ENCODE measurements at places on chromosomes 6 and 20.

DNA sequence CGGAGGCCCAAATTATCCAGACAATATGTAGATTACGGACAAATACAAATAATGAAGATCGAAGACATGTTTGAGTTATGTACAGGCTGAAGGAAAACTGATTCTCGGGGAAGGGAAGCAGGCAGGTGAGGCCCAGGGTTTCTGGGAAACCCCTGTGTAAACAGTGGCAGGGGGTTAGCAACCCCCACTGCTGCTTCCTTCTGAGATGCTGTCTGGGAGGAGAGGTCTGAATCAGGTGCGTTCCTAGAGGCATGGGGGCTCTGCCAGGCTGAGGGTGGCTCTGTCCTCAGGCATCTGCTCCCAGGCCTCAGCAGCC lies 7.2 kb upstream of the MDGA1 start:
- peak overlapping the region; percentile 77 for H3K27ac ChIP-seq
- DNase-seq: no peak
- no peaks in the 10 kb centered on the region for H3K36me3 ChIP-seq
- H3K4me3 ChIP-seq: peak overlapping the region; percentile 64
- no peaks in the 10 kb centered on the region for H3K27me3 ChIP-seq
- peaks cover 5% of the 10 kb centered on the region for H3K4me1 ChIP-seq

GRCh38 chr6:15876406-15876805 lies 213.6 kb upstream of the DTNBP1 start:
- H3K36me3 ChIP-seq: no peaks in the 10 kb centered on the region
- H3K27me3 ChIP-seq: no peaks in the 10 kb centered on the region
- no peak overlapping the region for H3K4me3 ChIP-seq
- H3K27ac ChIP-seq: no peak overlapping the region
- no peak for DNase-seq

DNA sequence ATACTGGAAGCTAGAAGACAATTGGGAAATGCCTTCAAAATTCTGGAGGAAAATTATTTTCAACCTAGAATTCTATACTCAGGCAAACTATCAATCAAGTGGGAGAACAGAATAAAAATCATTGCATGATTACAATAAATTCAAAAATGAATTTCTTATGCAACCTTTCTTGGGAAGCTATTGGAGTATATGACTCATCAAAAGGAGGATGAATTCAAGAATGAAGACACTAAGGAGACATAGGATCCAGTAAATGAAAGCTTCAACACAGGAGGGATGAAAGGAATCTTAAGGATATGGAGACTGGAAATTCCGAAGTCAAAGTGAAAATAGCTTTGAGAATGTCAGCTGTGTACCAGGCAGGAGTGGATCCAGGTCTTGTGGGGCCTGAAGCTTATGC lies 12.6 kb upstream of the UBR2 start:
- H3K4me3 ChIP-seq: no peak overlapping the region
- peaks cover 7% of the 10 kb centered on the region for H3K4me1 ChIP-seq
- no peaks in the 10 kb centered on the region for H3K36me3 ChIP-seq
- no peak for DNase-seq
- H3K27me3 ChIP-seq: no peaks in the 10 kb centered on the region
- no peak overlapping the region for H3K27ac ChIP-seq

- H3K4me3 ChIP-seq: no peak overlapping the region
- H3K4me1 ChIP-seq: peaks cover 7% of the 10 kb centered on the region
- DNase-seq: no peak
These were observed 425.3 kb upstream of the BTBD3 start for GRCh38 chr20:11492386-11492785.

- H3K4me1 ChIP-seq: peaks cover 65% of the 10 kb centered on the region
- no peak for DNase-seq
- H3K36me3 ChIP-seq: no peaks in the 10 kb centered on the region
These were observed 228.9 kb downstream of the ALDH8A1 start for GRCh38 chr6:134721060-134721405.

DNA sequence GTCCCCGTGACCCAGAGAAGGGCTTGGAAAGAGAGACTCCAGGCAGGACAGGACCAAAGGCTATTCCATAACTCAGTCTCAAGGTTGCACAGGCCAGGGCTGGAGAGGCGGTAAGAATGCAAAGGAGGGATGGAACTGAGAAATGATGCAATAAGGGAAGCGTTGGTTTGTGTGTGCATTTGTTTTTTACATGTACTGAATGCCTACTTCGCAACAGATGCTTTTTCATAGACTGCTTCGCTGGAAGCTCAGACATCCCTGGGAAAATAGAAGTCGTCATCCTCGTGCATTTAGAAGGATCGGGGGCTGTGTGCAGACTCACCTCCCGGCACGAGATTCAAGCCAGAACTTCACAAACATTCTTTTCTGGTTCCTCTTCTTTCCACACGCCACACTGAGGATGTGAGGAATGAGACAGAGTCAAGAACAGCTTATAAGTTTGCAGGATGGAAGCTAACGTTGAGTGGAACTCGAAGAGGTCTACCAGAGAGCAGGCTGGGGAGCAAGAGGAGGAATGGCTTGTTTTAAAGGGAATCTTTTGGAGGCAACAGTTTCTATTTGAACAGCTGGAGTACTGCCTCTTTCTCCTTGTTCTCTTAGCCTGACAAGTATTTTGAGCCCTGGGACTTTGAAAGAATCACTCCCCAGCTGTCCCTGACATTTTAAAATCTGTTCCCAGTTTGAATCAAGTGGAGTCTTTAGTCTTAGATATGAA lies 19.3 kb upstream of the LY86 start:
- no peak overlapping the region for H3K27ac ChIP-seq

DNA sequence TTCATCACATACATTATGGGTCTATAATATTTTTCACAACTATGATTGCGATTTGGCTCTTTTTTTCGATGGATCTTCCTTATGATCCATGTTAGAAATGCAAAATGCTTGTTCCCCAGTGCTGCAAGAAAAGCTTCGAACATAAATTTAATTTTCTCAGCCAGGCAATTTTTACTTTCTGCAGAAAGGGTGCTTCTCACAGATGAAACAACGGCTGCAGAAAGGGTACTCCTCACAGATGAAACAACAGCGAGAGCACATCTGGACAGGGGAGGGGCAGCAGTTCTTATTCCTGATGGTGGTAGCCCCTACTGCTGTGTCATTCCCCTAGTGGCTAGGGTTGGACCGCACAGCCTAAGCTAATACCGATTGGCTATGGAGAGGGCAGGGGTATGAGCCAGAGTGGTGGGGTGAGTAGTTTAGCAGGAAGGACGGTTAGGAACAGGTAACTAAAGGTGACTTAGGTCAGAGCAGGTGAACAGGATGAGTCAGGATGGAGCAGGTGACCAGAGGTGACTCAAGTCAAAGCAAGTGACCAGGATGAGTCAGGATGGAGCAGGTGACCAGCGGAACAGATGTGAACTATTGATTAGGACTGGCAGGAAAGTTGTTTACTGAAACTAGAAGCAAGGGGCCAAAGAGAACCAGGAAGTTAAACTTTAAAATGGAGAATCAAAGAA lies 13.4 kb upstream of the TREML4 start:
- H3K27ac ChIP-seq: no peak overlapping the region
- no peaks in the 10 kb centered on the region for H3K36me3 ChIP-seq
- no peak for DNase-seq
- H3K27me3 ChIP-seq: no peaks in the 10 kb centered on the region
- H3K4me3 ChIP-seq: no peak overlapping the region

- H3K4me1 ChIP-seq: peaks cover 12% of the 10 kb centered on the region
- peak overlapping the region; percentile 97 for H3K4me3 ChIP-seq
- H3K36me3 ChIP-seq: peaks cover 6% of the 10 kb centered on the region
- peak overlapping the region; percentile 100 for H3K27ac ChIP-seq
- H3K27me3 ChIP-seq: no peaks in the 10 kb centered on the region
These were observed 920 bp upstream of the WTAP start for GRCh38 chr6:159726255-159726917.

- no peak overlapping the region for H3K27ac ChIP-seq
- H3K4me3 ChIP-seq: no peak overlapping the region
- no peak for DNase-seq
These were observed 57.3 kb downstream of the TASP1 start for GRCh38 chr20:13581451-13581850.

DNA sequence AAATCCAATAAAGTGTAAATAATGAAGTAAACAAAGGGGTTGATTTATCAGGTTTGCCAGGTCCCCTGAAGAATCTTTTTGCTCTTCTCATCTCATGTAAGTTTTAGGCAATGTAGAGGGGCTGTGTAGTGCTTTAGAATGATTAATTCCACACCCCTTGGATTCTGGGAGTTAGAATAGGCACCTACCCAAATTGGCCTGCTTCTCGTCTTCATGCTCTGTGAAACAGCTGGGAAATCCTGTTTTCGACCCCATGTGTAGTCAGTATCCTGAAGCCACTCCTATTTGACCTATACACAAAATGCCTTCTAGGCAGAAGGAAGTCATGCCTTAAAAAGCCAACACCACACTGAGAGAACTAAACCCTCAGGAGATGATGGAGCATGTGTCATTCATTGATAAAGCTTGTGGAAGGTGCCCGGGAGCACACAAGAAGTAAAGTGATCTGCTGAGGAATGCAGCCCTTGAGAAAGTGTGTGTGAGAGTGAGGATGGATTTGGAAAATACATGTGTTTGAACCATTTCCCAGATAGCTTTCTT lies 170.9 kb downstream of the KLHL32 start:
- no peaks in the 10 kb centered on the region for H3K27me3 ChIP-seq
- no peak for DNase-seq
- no peaks in the 10 kb centered on the region for H3K36me3 ChIP-seq
- H3K4me1 ChIP-seq: no peaks in the 10 kb centered on the region

- no peaks in the 10 kb centered on the region for H3K27me3 ChIP-seq
- H3K4me3 ChIP-seq: no peak overlapping the region
- H3K4me1 ChIP-seq: no peaks in the 10 kb centered on the region
- H3K27ac ChIP-seq: no peak overlapping the region
- H3K36me3 ChIP-seq: no peaks in the 10 kb centered on the region
These were observed 158.3 kb upstream of the RUNX2 start for GRCh38 chr6:45169815-45170214.

GRCh38 chr6:140487586-140487985 lies 1113.1 kb upstream of the CITED2 start:
- no peak overlapping the region for H3K4me3 ChIP-seq
- no peak overlapping the region for H3K27ac ChIP-seq
- DNase-seq: no peak
- peaks cover 21% of the 10 kb centered on the region for H3K4me1 ChIP-seq
- H3K27me3 ChIP-seq: no peaks in the 10 kb centered on the region
- H3K36me3 ChIP-seq: no peaks in the 10 kb centered on the region

- peak overlapping the region; percentile 75 for H3K27ac ChIP-seq
- H3K4me3 ChIP-seq: no peak overlapping the region
- DNase-seq: no peak
These were observed 55.2 kb upstream of the ADGRF1 start for GRCh38 chr6:47097092-47097945.

DNA sequence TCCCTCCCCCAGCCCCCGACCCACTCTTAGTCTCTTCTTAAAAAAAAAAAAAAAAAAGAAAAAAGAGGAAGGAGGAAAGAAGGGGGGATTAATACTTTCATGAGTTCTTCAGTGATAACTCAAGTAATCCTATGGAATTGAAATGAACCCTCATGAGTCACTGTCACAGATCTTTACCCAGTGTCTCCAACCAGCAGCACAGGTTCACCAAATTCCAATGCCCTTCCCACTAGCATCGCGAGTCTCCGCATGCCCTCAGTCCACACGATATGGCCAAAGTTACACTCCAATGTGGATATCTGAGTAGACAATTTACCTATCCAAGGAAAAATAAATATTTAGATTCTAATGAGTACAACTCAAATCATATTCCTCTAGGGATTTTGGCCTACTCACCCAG lies 74.5 kb downstream of the MDN1 start:
- no peaks in the 10 kb centered on the region for H3K4me1 ChIP-seq
- DNase-seq: no peak
- no peak overlapping the region for H3K4me3 ChIP-seq
- H3K36me3 ChIP-seq: peaks cover 12% of the 10 kb centered on the region

DNA sequence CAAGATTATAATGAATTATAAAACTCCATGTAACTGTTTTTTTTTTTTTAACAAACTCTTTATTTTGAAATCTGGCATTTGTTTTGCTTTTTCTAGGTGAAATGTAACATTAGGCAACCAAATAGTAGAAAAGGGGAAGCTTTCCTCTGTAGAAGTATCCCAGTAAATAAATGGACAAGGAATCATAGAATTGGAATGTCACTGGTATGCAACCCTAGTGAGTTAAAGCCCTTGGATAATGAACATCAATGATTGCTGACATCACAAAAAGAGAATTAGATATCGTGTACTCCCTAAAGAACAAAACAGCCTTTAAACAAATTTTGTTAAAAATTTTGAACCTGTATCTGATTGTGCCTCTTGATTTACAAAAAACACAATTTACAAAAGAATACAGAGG lies 93.9 kb upstream of the OGFRL1 start:
- H3K27ac ChIP-seq: no peak overlapping the region
- H3K4me3 ChIP-seq: no peak overlapping the region
- H3K36me3 ChIP-seq: no peaks in the 10 kb centered on the region
- H3K27me3 ChIP-seq: no peaks in the 10 kb centered on the region
- DNase-seq: no peak

- no peak overlapping the region for H3K4me3 ChIP-seq
- H3K27me3 ChIP-seq: no peaks in the 10 kb centered on the region
- no peaks in the 10 kb centered on the region for H3K36me3 ChIP-seq
- DNase-seq: no peak
These were observed 8.4 kb upstream of the NUP153 start for GRCh38 chr6:17714879-17715851.

DNA sequence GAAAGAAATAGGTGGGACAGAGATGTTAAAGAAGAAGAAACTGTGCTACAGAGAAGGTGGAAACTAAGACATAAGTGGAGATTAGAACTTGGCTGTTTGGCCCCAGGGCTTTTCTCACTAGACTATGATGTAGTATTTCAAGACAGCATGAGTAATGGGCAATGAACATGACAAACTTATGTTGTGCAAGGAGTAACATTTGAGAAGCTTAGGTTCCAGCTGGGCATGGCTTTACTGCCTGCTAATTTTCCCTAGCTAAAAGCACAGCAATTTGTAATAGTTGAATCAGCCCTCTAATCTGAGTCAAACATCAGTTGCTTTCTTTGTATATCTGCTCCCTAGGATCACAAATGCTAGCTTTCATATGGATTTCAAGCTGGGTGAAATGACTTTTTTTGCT lies 294.3 kb upstream of the BMP2 start:
- H3K4me3 ChIP-seq: no peak overlapping the region
- no peak for DNase-seq
- H3K4me1 ChIP-seq: no peaks in the 10 kb centered on the region
- no peaks in the 10 kb centered on the region for H3K36me3 ChIP-seq

DNA sequence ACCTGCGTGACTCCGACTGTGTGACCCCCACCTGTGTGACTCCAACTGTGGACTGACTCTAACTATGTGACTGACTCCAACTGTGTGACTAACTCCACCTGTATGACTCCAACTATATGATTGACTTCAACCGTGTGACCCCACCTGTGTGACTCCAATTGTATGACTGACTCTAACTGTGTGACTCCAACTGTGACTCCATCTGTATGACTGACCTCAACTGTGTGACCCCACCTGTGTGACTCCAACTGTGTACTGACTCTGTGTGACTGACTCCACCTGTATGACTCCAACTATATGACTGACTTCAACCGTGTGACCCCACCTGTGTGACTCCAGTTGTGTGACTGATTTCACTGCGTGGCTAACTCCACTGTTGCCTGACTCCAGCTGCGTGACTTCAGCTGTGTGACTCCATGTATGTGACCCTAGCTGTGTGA lies 38.6 kb downstream of the SYNJ2 start:
- H3K36me3 ChIP-seq: no peaks in the 10 kb centered on the region
- H3K27ac ChIP-seq: peak overlapping the region; percentile 30
- DNase-seq: no peak
- peaks cover 57% of the 10 kb centered on the region for H3K4me1 ChIP-seq

Data from esophagus squamous epithelium (tissue), 5 donors.